T-cell (primary cell): ENCODE measurements at places on chromosomes 6 and 20.

DNA sequence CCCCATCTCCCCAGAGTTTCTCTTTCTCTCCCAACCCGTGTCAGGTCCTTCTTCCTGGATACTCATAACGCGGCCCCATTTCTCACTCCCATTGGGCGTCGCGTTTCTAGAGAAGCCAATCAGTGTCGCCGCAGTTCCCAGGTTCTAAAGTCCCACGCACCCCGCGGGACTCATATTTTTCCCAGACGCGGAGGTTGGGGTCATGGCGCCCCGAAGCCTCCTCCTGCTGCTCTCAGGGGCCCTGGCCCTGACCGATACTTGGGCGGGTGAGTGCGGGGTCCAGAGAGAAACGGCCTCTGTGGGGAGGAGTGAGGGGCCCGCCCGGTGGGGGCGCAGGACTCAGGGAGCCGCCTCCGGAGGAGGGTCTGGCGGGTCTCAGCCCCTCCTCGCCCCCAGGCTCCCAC, at the start of gene HLA-F:
Gene HLA-F, plus strand, starts transcription at position 173 of the 404 bp plus-strand sequence. Its CDS starts 30 bp downstream, at position 203.
- DNase-seq, result no peak

DNA sequence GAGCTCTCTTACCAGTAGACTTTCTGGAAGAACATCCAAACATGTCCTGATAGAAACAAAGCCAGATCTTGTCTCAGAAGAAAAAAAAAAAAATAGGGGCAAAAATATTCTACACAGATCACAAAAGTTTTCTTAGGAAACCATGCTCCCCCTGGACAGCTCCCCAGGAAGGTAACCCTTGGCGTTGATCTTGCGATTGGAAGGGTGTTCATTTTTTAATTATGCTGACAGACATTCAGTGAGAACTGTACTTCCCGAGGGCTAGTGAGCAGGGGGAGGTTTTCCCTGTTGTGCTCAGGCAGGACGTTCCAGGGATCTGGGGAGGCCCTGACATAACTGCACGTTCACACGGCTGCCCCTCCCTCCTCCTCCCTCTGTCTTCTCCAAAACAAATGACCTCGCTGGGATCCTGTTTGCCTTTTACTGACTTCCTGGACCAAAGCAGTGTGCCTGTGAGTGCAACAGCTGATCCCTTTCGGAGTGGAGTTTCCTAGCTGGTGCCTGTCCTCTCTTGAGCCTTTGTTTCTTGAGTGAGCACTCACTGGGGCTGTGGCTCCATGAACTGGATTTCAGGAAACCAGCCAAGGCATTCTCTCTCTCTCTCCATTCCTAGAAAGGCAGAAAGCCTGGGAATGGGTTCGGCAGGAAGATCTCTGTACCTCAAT, 46.7 kb downstream of the MARCKS start:
- DNase-seq, result no peak

- no peak for DNase-seq
Measured at GRCh38 chr6:26198722-26199056, 111.5 kb downstream of the HFE start.

- no peak for DNase-seq
Measured at GRCh38 chr6:102746941-102747340, 1353.4 kb downstream of the GRIK2 start.

GRCh38 chr20:20668639-20669038, 43.8 kb downstream of the RALGAPA2 start:
- DNase-seq, result no peak

DNA sequence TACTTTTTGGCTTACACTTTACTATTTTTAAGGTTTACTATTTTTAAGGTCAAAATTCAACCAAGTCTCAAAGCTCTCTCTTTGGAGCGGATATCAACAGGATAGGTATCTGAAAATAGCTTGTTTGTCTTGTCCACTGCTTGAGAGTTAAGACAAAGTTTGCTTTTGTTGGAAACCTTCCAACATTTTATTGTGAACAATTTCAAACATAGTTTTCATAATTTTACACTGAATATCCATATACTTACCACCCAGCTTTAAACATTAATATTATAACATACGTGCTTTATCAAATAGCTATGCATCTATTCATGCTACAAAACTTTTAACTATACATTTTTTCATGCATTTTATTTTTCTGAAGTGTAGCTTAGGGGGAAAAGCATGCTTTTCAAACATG, 109.9 kb downstream of the FYN start:
- no peak for DNase-seq

- DNase-seq, result no peak
Measured at GRCh38 chr6:127338936-127339335, 4.5 kb downstream of the ECHDC1 start.
